Left lung (tissue), 14 donors: ENCODE measurements at places on chromosomes 1 and 21. TPM values are rescaled to one million over a fixed set of nuclear protein-coding genes. Genes with fewer than 3 reads are reported as not detected.

- DNase-seq, result no peak
Measured at GRCh38 chr1:7382971-7383370, 388.1 kb upstream of the VAMP3 start.

GRCh38 chr21:37452227-37452626, 85.7 kb downstream of the DYRK1A start:
- DNase-seq, result no peak

DNA sequence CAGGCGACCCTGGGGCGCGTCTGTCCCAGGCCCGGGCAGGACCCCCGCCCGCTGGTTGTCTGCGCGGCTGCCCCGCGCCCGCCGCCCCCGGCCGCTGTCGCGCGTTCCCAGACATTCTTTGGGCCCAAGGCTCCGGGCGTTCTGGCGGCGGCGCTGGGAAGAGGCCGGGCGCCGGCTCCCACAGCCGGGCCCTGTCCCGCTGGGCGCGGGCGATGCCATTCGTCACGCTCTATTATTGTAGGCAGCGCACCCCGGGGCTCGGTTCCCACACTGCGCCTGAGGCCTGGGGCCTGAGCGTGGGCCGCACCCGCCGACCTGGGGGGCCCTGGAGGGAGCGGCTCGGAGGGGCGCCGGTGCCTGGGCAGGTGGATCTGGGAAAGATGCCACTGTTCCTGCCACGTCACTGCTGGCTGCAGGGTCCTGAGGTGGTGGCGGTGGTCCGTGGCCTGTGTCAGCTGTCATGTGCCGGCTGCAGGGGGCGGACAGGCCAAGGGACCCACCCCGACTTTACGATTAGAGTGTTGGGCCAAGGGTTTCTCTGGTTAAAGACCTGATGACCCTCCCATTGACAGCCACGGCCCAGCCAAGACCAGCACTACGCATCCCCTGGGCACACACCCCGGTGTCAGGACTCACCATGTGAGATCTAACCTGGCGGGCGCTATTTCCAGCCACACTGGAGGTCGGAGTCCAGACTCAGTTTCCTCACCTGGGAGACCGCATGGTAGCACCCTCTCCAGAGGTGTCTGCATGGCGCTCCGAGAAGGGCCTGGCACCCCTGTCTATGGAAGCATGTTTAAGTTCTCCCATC, 55.1 kb upstream of the ADARB1 start:
- peak; percentile 30 for DNase-seq

TDRD10 gene
- total RNA-seq, result 5.0 TPM

DNA sequence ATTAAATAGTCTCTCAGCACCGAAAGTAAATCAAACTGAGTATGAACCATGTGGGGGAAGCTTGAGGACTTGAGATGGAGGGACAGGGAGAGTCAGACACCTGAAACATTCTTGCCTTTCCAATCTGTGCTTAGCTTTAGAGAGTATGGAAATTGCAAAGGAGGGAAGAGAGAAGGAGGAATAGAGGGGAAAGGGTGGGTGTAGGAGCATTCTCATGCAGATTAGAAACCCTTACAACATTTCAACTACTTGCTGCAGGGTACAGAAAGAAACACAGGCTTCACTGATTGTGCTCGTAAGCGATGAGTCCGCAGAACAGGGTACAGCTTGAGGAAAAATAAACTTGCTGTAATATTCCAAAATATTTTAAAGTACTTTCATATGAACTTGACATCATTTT, 73.8 kb downstream of the NIBAN1 start:
- no peak for DNase-seq

DNA sequence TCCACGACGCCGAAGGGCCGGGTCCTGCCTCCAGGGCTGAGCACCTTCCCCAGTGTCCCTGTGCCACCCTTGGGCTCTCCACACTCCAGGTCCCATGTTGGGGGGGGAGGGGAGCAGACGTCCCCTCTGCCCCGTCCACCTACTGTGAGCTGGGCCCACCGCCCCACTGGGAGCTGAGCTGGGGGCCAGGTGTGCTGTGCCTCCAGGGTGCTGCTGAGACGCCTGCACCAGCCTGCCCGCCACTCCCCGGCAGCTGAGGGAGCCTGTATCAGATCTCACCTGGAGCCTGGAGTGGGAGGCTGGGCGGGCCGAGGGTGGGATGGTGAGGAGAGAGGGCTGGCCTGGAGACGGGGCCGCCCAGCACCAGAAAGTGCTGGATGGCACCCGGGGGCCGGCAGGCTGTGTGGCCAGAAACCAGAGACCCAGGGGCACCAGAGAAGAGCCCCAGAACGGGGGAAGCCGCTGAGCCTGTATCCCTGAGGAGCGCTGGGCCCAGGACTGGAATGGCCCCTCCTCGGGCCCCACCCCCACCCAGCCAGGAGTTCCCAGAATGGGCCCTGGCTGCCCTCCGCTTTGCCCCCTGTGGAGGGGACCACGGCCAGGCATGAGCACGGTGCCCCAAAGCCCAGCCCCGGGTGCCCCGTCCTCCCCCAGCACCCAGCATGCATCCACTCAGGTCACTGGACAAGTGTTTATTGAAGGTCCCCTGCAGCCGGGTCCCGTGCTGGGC, 3.4 kb downstream of the TNFRSF18 start:
- no peak for DNase-seq

DNA sequence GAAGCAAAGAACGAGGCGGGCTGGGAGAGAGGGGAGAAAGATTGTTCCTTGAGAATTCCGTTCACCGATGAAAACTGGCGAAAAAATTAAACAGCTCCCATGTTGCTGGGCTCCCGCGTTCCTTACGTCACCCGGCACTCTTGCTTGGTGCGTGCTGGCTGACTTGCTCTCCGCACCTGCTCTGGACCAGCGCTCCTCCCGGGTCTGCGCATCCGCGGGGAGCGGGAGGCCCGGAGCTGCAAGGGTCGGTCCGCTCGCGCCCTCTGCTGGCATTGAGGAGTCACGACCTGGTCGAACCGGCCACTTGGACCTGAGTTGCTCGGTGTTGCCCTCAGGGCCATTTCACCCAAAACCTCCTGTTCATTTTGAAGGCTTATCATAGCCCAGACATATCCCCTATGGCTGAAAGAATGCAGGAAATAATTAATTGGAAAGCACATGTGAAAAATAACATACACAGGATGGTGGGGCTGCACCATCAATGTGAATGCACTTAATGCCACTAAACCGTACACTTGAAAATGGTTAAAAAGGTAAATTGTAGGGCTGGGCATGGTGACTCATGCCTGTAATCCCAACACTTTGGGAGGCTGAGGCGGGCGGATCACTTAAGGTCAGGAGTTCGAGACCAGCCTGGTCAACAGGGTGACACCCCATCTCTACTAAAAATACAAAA, 98.9 kb upstream of the BACE2 start:
- DNase-seq, result no peak

GRCh38 chr1:7680207-7680954, 90.7 kb upstream of the VAMP3 start:
- DNase-seq, result peak; percentile 83

CFAP74 gene
- total RNA-seq, result 2.6 TPM
